ENCODE measurements at places on chromosomes 7 and 10.
A peak's percentile ranks its signal among the peaks of the same experiment; 100 is the strongest.

GRCh38 chr10:121648059-121648458 lies 49.8 kb upstream of the FGFR2 start:
- DNase-seq = no peak

GRCh38 chr10:49593564-49593875 lies 16.6 kb upstream of the SLC18A3 start:
- no peak for DNase-seq

- DNase-seq = no peak
Measured at GRCh38 chr10:93820434-93820833, 62.7 kb downstream of the LGI1 start.

GRCh38 chr7:132029369-132030085 lies 473.1 kb upstream of the PODXL start:
- DNase-seq = no peak

- no peak for DNase-seq
Measured at GRCh38 chr7:92722541-92722940, 113.8 kb downstream of the CDK6 start.

GRCh38 chr7:102125127-102125596 lies 161.5 kb upstream of the SH2B2 start:
- DNase-seq = peak; percentile 37

- DNase-seq = no peak
Measured at GRCh38 chr10:92244796-92245195, 46.1 kb downstream of the CPEB3 start.

- DNase-seq = no peak
Measured at GRCh38 chr10:10346390-10347150, 671.1 kb upstream of the CELF2 start.

DNA sequence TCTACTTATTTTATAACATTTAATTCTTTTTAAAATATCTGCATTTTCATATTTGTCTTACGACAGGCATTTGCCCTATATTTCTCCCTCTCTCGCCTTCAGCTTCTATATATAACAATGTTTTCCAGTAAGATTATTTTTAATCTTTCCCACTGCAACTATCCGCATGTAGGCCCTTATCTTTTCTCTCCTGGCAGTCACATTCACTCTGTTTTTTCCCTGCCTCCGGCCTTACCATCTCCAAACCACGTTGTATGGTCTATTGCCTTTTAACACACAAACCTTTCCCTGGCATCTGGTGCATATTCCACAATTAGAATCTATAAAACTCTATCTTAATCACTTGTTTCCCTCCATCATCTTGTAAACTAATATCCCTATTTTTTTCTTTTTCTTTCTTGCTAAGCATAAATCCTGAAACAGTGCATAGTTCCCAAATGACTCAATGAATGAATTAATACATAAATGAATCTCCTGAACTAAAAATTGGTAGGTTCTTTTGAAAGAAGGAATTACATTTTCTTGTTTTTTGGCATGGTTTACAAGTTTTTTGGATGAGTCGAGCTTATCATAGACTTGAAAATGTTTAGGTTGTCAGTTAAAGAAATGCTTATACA lies 173.2 kb downstream of the SEMA3A start:
- no peak for DNase-seq

DNA sequence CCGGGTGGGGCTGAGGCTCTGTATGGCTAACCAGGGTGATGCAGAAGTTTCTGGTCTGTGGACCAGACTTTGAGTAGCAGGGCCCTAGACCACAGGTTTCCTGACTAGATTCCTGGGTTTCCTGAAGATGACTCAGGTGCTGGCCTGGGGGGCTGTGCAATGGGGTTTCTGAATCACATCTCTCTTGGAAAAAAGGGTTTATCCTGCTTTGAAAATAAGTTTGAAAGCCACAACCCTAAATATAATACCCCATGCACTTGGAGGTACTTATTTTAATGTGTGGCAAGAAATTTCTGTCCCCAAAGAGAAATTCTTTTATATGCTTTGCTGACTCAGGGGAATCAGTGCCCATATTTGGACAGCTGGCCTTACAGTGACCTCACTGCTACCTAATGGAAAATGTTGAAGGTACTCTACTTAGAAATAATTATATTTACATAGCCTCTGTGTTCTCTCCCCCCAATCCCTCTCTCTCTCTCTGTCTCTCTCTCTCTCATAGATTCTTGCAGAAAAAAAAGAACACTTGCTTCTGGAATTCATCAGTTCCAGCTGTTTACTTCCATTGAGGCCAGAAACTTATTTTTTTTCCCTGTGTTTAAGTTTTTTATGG lies 184.4 kb upstream of the LYZL2 start:
- no peak for DNase-seq

GRCh38 chr7:82549616-82550285 lies 106.2 kb upstream of the CACNA2D1 start:
- DNase-seq = no peak

All from brain pericyte (primary cell).